A673 (cell line): ENCODE measurements at places on chromosomes 4 and X. TPM values are rescaled to one million over a fixed set of nuclear protein-coding genes. Genes with fewer than 3 reads are reported as not detected.
A peak's percentile ranks its signal among the peaks of the same experiment; 100 is the strongest.

- DNase-seq = no peak
Measured at GRCh38 chr4:40940756-40941155, 191.0 kb downstream of the NSUN7 start.

Gene LRCH2
- total RNA-seq = 4.2 and 4.8 TPM in 2 replicates

- no peak for DNase-seq
Measured at GRCh38 chrX:69014200-69014599, 151.1 kb downstream of the PJA1 start.

DNA sequence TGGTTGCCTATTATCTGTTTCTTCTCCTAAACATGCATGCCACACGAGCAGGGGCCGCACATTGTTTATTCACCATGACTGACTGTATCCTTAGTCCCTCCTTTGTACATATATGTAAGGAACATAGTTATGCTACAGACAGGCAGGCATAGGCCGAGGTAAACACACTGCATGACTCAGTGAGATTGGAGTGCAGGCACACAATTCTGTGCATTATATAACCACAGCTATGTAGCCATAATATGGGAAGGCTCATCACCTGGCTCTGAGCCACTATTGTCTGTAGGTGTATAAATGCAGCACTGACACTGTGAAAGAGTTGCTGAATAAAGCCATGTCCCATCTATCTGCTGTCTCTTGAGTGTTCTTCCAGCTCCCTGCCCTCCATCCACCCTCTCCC is 431.6 kb downstream of the IDS start:
- DNase-seq = no peak

Gene UCHL1
- 908 and 959 TPM in 2 replicates for total RNA-seq

GRCh38 chrX:37476571-37477170 is 94.8 kb upstream of the LANCL3 start:
- DNase-seq = no peak

DNA sequence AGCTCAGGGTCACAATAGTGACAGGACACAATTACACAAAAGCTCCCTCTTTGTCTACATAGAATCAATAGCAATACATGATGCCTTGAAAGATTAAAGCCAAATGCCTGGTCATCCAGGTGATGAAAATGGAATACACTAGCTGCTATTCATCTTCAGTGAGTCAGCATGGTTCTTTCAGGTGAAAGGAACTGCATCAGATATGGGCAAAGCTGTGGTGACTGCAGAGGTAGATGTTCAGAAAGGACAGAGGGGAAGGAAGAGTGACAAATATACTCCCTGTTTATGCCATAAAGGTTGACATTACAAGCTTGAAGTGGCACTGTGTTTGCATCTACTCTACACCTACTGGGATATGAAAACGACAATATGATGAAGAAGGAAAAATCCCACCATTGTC is 20.0 kb upstream of the FTHL17 start:
- DNase-seq = no peak

- DNase-seq = no peak
Measured at GRCh38 chrX:23822841-23823240, 39.9 kb downstream of the SAT1 start.

Gene FRMD7
- not detected in 2 replicates for total RNA-seq

DNA sequence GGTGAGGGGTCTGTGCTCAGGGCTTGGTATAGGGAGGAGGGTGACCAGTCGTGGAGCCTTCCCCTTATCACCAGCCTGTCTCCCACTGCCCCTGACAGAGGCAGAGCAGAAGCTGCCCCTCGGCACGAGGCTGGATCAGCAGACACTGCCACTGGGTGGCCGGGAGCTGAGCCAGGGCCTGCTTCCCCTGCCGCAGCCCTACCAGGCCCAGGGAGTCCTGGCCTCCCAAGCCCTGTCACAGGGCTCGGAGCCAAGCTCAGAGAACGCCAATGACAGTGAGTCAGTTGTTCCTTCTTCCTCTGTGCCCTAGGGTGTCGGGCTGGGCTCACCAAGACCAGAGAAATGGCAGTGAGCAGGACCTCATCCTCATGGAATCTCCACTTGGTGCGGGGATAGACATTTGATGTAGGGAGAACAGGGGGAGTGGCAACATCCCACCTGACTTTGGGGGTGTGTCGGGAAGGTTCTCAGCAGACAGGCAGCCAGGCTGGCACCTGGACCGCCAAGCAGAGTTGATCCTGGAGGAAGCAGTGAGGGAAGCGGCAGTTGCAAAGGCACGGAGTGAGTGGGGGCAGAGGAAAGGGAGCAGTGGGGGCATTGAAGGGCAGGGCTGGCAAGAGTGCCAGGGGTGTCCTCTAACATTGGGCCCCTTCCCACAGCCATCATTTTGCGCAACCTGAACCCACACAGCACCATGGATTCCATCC is 14.3 kb upstream of the UBA1 start:
- DNase-seq = no peak

DNA sequence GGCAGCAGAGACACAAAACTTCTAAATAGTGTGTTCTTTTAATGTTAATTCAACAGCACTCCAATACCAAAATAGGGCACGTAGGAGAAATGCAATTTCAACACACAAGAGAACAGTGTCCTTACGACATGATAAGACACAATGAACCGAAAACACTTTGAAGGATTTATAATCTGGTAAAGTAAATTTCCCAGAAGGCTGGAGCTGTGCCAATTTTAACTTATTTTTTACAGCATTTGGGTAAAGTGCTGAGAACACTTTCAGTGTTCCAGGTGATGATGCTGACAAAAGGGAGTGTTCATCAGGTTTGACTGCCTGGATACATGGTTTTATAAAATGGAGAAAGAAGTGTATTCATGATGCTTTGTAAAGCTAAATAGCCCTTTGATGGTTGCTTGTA is 76.5 kb downstream of the MAPK10 start:
- DNase-seq = no peak

Gene TLR10
- not detected in 2 replicates for total RNA-seq

GRCh38 chrX:51899741-51900140 is 6.3 kb downstream of the MAGED1 start:
- no peak for DNase-seq

DNA sequence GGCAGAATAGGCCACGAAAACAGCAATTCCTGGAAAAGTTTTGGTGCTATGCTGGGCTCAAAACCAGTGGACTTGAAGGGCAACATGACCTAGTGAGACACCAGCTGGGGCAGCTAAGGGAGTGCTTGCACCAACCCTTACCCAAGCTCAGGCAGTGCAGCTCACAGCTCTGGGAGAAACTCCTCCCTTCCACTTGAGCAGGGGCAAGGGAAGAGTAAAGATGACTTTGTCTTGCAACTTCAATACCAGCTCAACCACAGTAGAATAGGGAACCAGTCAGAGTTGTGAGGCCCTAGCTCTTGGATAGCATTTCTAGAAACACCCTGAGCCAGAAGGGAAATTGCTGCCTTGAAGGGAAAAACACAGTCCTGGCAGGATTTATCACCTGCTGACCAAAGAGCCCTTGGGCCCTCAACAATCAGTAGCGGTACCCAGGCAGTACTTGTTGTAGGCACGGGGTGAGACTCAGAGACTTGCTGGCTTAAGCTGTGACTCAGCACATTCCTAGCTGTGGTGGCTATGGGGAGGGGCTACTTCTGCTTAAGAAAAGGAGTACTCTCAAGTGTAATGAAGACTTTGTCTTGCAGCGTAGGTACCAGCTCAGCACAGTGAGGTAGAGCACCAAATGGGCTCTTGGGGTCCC is 19.7 kb upstream of the ABCG2 start:
- peak; percentile 36 for DNase-seq

Gene GALNTL6
- total RNA-seq = 0.30 and 0.35 TPM in 2 replicates

GRCh38 chrX:15977644-15978043 is 123.0 kb upstream of the AP1S2 start:
- peak; percentile 34 for DNase-seq

Gene APLN
- 0.34 and 0.55 TPM in 2 replicates for total RNA-seq

- no peak for DNase-seq
Measured at GRCh38 chr4:18636001-18636585, 614.5 kb upstream of the LCORL start.

GRCh38 chr4:16694173-16694883 is 204.1 kb downstream of the LDB2 start:
- DNase-seq = no peak

DNA sequence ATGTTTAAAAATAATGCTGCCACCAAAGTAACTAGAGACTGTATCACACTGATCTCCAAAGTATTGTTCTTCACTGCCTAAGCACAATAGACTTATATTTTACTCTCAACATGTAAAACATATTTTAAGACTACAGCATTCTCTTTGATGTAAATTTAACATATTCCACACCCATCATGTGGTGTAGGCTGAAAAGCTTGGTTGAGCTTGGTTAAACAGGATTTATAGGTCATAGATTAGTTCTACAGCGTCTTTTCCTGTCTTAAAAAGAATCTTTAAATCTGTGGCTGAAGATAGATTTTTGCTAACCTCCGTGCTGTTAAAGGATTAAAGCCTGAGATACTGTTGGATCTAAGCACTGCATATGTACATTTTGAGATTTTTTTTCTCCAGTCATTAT is 379.9 kb downstream of the SH2D1A start:
- no peak for DNase-seq

- DNase-seq = no peak
Measured at GRCh38 chrX:21955403-21956189, 15.1 kb downstream of the SMS start.

Gene FGF13
- total RNA-seq = 36.5 and 38.7 TPM in 2 replicates

DNA sequence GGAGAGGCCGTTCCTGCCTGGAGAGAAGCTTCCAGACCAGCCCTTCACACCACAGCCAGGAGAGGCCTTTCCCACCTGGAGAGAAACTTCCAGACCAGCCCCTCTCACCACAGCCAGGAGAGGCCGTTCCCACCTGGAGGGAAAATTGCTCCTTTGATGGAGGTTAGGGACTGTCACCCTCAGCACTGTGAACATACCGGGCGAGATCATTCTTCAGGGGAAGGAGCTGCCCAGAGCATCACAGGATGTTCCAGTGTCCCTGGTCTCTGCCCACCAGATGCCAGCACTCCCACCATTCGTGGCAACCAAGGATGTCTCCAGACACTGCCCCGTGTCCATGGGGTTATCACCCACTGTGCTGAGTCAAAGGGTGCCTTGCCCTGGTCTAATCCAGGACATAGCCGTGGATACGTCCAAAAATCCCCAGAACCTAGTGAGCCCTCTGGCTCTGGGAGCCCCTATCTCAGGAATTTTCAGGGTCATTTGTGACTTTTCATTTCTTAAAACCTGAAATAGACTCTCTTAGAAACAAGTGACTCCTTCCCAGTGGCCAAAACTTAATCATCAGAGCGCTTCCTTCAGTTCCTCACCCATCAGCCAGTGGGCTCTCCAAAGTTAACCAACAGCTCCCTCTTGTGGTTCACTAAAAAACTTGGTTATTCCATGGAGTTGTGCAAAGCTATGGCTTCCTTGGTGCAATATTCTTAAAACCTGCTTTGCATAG is 80.2 kb downstream of the CRMP1 start:
- peak; percentile 85 for DNase-seq

- DNase-seq = peak; percentile 65
Measured at GRCh38 chr4:112127803-112128202, 17.5 kb upstream of the FAM241A start.

Gene SNX12
- total RNA-seq = 54.4 and 58.9 TPM in 2 replicates

GRCh38 chr4:153792618-153793247 is 3.9 kb upstream of the SFRP2 start:
- DNase-seq = no peak

GRCh38 chr4:4504783-4505182 is 37.1 kb downstream of the STX18 start:
- DNase-seq = no peak

GRCh38 chrX:122087341-122087740 is 1039.9 kb downstream of the GLUD2 start:
- no peak for DNase-seq

Gene ANXA10
- total RNA-seq = not detected in 2 replicates

DNA sequence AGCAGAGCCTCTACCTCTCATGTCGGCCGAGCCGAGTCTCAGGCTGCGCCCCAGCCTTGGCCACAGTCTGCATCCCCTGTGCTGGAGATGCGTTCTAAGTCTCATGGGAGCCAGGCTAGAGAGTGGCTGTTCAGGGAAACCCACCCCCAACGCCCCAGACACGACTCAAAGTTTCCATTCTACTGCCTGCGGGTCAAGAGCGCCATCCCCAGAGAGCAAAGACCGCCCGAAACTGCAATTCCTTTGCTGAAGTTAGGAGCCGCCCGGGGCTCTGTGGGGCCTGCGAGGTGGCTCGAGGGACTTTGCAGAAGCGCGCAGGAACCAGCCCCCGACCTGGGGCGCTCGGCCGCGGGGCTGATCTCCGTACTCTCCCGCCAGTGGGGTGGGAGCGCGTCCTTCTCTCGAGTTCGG is 10.0 kb upstream of the ELF4 start:
- DNase-seq = no peak

DNA sequence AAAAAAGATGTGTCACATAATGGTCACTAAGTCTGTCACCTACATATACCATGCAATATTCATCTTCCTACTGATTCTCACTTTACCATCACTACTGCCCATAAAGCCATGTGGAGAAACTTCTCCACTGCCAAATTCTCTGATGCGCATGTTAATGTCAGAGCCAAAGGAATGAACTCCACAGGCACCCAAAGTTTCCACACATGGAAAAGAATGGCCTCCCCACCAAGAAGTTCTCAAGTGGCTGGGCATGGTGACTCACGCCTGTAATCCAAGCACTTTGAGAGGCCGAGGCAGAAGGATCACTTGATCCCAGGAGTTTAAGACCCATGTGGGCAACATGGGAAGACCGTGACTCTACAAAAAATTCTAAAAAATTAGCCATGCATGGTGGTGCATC is 43.8 kb upstream of the UGDH start:
- no peak for DNase-seq

Gene TMEM35A
- total RNA-seq = 0.21 and 0.31 TPM in 2 replicates

Gene ACOT9
- total RNA-seq = 33.6 and 35.4 TPM in 2 replicates

DNA sequence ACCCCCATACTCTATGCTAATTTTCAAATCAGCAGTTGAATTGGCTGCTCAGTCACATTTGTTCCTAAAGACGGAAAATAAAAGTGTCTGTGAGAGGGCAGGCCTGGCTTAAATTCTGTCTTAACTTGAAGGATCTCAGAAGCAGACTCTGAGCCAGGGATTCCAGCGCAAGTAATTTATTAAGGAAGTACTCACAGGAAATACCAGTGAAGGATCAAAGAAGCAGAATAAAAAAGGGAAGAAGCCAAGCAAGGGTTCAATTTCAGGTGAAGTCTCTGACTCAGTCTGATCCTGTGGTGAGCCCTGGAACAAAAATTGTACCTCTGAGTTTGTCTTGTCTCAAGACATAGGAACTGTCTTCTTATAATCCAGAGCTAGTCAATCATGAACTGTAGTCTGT is 52.2 kb downstream of the IL1RAPL1 start:
- DNase-seq = no peak

Gene WDFY3
- 42.9 and 43.4 TPM in 2 replicates for total RNA-seq

Gene CLDN2
- total RNA-seq = not detected in 2 replicates
